ENCODE measurements at places on chromosomes 7 and 10.

DNA sequence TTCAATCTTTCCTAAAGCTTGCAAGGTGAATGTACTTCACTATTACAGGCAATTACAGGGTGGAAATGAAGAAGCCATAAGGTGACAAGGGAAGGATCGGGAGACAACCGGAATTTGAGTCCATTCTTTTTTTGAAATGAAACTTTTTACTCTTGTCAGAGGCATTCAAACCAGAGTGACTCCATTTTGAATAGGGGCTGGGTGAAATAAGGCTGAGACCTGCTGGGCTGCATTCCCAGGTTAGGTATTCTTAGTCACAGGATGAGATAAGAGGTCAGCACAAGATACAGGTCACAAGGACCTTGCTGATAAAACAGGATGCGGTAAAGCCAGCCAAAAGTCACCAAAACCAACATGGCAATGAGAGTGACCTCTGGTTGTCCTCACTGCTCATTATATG lies 363.3 kb downstream of the TYW1 start:
- no peak for DNase-seq

DNA sequence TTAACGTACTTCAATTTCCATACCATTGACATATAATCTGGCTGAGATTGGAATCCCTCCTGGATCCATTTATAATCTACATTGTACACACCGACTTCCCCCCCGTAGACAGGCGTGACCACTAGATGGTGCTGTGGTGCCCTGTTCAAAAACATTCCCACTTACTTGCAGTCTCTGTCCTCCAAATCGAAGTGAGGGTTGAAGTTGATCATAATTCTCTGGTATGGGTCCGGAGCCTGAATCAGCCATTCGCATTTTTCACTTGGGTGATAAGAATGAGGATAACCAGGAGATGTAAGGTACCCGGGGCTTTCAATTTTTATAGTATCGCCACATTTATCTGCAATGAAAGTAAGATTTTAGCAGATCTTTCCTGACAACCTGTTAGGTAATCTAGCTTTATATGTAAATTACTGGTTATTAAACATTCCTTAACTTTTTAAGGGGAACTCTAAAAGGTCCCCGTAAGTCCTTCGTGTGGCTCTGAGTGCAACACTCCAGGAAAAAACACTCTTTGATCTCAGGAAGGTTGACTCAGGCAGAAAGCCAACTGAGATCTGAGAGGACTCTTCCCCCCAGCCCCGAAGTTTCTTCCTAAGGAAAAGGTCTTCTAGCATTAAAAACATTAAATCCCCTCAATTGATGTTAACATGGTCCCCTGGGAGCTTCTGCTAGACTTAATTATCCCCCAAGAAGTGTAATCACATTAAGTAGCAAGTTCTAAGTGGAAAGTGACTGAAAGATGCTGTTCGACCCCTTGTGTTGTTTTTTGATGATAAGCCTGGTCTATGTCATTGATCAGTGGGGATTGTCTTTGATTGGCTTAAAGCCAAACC lies 3.7 kb downstream of the NRP1 start:
- peak; percentile 65 for DNase-seq

DNA sequence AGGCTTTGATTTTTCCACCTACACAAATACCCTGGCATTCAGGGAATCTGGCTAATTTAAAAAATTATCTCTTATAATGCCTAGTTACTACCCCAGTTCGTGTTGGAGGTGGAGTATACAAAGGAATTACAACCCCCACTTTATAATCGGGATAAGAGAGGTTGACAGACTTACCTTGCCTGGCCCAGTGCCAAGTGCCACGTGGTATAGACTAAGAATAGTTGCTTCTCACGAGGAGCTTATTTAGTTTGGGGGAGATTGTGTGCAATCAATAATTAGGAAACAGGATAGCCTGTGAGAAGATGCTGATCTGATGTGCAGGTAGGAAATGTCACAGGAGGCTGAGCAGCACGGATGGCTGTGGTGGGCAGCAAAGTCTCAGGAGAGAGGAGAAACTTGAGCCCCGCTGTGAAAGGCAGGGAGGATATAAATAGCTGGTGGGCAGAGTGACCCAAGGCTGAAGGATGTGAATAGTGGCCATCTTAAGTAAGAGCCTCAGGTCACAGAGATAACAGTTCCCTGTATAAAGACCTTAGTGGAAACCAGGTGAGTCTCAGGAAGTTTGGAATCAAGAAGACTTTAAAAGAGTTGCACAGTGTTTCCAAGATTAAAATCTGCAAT lies 11.3 kb upstream of the ATXN7L1 start:
- DNase-seq: no peak

DNA sequence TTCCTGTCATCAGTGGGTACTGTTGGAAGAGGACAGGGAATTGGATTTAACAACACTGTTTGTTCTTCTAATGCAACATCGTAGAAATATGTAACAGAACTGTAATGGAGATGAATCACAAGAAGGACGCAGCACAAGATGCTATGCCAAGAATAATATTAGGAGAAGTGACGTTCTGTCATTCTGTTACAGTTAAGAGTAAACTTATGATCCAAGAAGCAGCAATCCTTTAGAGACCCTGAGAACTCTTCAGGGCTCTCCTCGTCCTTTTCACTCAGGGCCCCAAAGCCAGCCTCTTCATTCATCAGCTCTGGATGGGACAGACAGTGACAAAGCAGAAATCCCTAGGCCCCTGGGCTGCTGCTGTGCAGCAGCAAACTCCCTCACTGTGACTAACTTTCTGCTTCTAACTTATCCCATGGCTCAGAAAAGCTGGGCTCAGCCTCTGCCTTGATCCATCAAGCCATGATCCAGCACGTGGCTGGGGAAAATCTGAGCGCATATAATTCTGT lies 8.7 kb upstream of the IL6 start:
- DNase-seq: no peak

GRCh38 chr10:110353244-110354119 lies 48.8 kb upstream of the SMNDC1 start:
- DNase-seq: peak; percentile 39
